ENCODE measurements at places on chromosomes 3 and 15.

DNA sequence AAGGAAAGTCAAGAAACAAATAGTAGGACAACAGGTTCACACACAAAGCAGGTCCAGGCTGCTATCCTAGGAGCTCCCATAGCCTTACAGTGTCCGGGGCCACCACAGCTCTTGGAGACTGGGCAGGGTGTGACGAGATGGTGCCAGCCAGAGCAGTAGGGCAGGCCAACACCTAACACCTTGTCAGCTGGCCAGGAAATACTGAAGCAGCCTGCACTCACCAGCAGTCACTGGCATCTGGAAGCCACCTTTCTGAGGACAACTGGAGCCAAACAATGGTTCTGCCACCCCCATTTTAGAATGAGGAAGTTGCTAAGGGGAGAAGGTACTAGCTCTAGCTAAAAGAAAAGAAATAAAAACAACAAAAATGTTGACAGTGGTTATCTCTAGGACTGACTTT, 47.2 kb downstream of the CCDC12 start:
- no peak for DNase-seq

GRCh38 chr15:99454107-99454809, 111.5 kb upstream of the MEF2A start:
- no peak for DNase-seq

- DNase-seq, result no peak
These were observed 28.2 kb upstream of the BCL6 start for GRCh38 chr3:187773233-187774184.

DNA sequence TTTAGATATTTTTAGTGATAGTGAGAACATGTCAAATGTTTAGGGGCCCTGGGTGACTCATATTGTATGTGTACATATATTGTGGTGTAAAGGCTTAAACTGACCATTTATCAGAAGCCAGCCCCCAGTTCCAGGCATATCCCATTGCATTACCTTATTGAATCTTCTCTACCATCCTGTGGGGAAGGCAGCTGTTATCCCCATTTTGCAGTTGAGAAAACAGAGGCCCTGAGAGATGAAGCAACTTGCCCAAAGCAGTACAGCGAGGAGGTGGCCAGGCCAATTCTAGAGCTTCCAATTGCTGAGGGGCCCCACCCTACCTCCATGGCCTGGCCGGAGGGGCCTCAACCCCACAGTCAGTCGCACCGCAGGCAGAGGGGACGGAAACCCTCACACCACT, 47.9 kb downstream of the ZNF710 start:
- DNase-seq, result no peak

- DNase-seq, result no peak
These were observed 110.6 kb upstream of the DCBLD2 start for GRCh38 chr3:99012051-99012450.

- DNase-seq, result no peak
These were observed 4.6 kb downstream of the CACNA1D start for GRCh38 chr3:53498806-53499641.

- no peak for DNase-seq
These were observed 78.6 kb upstream of the PFN2 start for GRCh38 chr3:150049317-150049716.

DNA sequence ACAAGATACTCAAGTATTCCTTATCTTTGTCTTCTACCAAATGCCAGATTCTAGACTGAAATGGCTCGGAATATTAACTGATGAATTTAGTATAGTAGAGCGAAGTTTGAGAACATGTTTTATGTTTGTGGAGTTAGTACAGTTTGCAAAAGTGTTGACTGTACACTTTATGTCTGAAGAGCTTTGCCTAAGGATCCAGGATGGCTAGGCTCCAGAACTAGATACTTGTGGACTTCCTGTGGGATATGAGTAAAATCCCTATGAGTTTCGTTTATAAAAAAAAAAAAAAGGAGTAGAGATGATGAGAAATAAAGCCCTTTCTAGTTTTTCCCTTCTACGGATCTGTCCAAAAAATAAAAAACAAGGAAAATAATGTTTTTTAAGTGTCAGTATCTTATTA, 96.7 kb downstream of the TP63 start:
- DNase-seq, result no peak

DNA sequence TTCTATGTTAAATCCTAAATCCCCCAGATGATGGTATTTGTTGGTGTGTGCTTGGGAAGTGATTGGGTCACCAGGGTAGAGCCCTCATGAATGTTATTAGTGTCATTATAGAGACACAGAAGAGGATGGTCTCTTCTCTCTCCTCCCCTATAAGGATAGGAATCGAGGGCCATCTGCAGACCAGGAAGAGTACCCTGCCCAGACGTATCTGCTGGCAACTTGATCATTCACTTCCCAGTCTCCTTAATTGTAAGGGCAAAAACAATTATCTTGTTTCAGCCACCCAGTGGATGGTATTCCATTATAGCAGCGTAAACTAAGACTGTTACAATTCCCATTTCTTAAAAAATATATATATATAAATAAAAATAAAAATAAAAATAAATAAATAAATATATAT, 892.2 kb downstream of the SI start:
- no peak for DNase-seq

GRCh38 chr3:191217301-191217700, 18.3 kb downstream of the OSTN start:
- DNase-seq, result no peak

- no peak for DNase-seq
These were observed 42.1 kb downstream of the TERC start for GRCh38 chr3:169722724-169723123.

- DNase-seq, result no peak
These were observed 32.2 kb upstream of the SGO1 start for GRCh38 chr3:20218215-20218614.

GRCh38 chr3:183810643-183811594, 14.5 kb downstream of the MAP6D1 start:
- DNase-seq, result no peak

GRCh38 chr3:46365041-46365440, 5.7 kb upstream of the CCR5 start:
- DNase-seq, result no peak

DNA sequence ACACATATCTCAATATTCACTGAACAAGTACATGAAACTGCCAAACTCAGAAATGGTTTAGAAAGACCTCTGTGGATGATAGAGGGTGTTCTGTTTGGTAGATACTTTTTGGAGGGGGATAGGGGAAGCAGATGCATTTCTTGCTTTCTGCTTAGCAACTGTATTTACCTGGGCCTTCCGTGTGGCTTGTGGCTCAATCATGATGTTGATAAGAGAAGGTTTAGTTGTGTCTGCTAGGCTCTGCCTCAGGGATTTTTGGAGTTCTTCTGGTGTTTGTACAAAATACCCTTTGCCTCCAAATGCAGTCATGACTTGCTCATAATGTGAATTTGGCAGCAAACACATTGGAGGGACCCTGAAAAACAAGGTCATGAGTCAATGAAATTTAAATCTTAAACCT, 38.2 kb downstream of the HACL1 start:
- DNase-seq, result no peak

GRCh38 chr3:162141272-162141791, 644.7 kb downstream of the OTOL1 start:
- no peak for DNase-seq

- no peak for DNase-seq
These were observed 261.3 kb upstream of the MEIS2 start for GRCh38 chr15:37361621-37362020.

GRCh38 chr3:153768561-153769469, 352.4 kb upstream of the ARHGEF26 start:
- peak; percentile 11 for DNase-seq

- no peak for DNase-seq
These were observed at the start of gene GABRB3 for GRCh38 chr15:26772154-26773066. Gene GABRB3 (minus strand): TSS chr15:26773066.

DNA sequence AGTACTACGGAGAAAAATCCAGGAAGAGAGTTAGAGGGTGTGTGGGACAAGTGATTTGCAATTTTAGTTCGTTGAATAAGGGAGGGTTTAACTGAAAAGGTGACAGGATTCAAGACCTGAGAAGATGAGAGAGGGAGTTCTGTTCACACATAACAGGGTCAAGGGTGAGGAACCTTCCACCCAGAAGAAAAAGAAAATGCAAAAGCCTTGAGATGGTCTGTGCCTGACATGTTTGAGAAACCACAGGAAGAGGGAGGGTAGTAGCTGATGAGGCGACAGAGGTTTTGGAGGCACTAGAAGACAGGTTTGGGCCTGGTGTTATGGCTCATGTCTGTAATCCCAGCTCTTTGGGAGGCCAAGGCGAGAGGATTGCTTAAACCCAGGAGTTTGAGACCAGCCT, 591 bp upstream of the SLC25A20 start:
- no peak for DNase-seq

DNA sequence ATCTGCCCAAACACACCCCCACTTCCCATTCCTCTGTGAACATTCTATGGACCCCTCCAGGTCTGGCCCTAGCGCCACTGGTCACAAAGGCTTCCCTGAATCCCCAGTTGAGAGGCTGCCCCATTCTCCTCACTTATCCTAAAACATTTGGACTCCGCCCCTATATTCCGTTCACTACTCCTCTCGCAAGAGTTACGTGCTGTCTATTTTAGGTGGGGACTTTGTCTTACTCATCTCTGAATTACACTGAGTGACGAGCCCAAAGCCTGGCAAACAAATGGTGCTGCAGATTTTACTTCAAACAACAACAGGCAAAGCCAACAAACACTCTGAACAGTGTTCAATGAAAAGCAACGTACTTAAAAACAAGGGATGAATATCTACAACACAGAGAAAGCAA, 14.5 kb downstream of the PCSK6 start:
- no peak for DNase-seq

GRCh38 chr3:168859574-168859973, 763.9 kb upstream of the GOLIM4 start:
- no peak for DNase-seq

GRCh38 chr3:149534671-149535332, 60.3 kb downstream of the TM4SF4 start:
- DNase-seq, result no peak

DNA sequence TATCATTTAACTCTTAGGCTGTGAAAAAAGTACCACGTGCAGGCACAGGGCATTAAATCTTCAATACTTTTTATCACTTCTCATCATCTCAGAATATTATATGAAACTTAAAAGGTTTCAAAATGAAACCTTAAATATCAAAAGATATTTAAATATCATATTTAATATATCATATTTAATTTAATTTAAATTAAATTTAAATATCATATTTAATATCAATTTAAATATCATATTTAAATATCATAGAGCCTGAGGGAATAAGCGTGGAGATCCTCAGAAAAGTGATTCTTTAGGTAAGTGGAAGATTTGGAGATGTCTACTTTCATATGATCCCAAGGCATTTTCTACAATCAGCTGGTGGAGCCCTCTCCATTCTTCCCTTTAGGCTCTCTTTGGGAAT, 716.6 kb downstream of the OTOL1 start:
- DNase-seq, result no peak

- no peak for DNase-seq
These were observed 38.5 kb downstream of the B3GNT5 start for GRCh38 chr3:183291497-183292031.

- no peak for DNase-seq
These were observed 57.9 kb downstream of the TIMP4 start for GRCh38 chr3:12100784-12101183.

GRCh38 chr15:58410353-58410752, 21.4 kb upstream of the LIPC start:
- peak; percentile 5 for DNase-seq

GRCh38 chr15:74307827-74308811, 59.3 kb downstream of the CYP11A1 start:
- DNase-seq, result no peak

GRCh38 chr15:98946301-98947255, 61.0 kb downstream of the PGPEP1L start:
- DNase-seq, result no peak

DNA sequence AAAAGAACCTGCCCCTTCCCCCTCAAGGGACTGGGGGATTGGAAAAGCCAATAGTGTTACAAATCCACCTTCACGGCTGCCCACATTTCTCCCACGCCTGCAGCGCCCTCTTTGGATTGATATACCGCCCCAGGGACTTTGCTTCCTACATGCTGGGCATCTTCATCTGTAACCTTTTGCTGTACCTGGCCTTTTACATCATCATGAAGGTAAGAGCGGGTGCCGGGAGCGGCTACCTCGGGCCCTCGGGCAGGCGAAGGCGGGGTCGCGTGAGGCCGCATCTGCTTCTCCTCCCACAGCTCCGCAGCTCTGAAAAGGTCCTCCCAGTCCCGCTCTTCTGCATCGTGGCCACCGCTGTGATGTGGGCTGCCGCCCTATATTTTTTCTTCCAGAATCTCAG, 73.1 kb downstream of the USF3 start:
- no peak for DNase-seq

- DNase-seq, result no peak
These were observed 4.7 kb upstream of the DNASE1L3 start for GRCh38 chr3:58215317-58216025.

DNA sequence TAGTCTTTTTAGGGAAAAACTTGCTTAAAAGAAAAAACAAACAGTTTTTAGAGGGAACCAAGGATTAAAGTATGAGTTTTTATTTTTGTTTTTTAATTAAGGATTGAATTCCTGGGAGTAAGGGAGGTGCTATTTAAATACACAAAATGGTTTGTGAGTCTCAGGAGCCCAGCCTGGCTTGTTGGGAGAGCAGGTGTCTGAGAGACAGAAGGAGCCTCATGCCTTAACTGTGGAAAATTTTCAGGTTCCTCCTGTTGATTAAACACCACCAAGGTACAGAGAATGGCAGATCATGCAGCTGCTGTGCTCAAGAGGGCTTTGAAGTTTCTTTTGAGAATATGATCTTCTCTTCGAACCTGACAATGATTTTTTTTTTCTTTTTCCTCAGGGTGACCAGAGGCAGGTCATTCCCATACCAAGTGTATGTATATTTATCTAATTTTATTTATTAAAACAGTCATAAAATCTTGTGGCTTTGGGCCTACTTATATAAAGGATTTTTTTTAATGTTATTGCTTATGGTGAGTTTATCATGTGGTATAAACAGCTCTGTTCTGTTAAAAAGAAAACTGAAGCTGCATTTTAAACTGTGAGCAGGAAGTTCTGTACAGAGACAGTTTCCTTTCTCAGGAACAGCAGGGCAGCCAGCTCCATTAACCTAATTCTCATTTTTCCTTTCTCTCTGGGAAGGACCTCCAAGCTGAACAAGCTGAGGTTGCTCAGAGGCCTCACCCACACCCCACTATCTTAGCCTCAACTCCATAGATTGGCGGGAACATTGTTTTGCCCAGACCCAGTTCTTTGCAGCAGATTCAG, 33.7 kb upstream of the VILL start:
- DNase-seq, result no peak

- DNase-seq, result no peak
These were observed 31.9 kb downstream of the ITGA11 start for GRCh38 chr15:68400066-68400456.

DNA sequence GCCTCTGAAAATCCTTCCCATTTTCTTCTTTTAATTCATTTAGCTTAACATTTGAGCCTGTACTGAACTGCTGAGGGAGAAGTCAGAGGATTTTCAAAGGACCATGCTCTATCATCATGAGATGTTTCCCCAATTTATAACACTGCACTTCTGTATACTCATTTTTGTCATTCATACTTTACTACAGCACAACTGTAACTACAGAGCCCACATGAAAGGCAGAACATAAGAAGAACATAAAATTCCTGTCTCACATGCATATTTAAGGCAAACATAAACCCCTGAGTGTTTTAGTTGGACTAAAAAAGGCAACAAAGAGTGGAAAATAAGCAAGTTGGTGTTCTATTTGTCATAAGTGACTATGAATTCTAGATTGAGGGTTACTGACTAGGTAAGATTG, 237.7 kb upstream of the ARPP21 start:
- DNase-seq, result no peak

Data from activated T-helper 1 cell treated with Interleukin-2 at 50 U/mL for 16 hours (primary cell).